ENCODE measurements at places on chromosomes 2 and 18. TPM values are rescaled to one million over a fixed set of nuclear protein-coding genes. Genes with fewer than 3 reads are reported as not detected.

DNA sequence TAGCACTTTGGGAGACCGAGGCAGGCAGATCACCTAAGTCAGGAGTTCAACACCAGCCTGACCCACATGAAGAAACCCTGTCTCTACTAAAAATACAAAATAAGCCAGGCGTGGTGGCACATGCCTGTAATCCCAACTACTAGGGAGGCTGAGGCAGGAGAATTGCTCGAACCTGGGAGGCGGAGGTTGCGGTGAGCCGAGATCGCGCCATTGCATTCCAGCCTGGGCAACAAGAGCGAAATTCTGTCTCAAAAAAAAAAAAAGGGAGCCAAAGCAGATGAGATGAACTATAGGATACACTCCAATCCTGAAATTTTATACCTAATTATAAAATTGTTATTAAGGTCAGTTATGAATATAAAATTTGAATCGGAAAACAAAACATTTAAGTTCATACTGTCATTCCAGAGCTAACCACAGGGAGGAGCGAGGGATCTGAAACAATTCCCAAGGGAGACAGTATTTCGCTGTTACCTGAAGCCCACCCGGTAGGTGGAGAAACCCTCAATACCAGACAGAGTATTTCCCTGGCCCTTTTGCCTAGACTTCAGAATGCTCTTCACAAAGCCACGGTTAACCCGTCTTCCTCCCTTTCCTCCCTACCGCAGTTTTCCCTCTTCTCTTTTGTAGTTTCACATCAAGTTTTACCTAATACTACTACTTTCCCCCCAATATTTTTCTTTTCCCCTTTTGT, 1.4 kb downstream of the PPM1G start:
- peak; percentile 89 for DNase-seq

TSGA10 gene
- 1.1 TPM for total RNA-seq

DNA sequence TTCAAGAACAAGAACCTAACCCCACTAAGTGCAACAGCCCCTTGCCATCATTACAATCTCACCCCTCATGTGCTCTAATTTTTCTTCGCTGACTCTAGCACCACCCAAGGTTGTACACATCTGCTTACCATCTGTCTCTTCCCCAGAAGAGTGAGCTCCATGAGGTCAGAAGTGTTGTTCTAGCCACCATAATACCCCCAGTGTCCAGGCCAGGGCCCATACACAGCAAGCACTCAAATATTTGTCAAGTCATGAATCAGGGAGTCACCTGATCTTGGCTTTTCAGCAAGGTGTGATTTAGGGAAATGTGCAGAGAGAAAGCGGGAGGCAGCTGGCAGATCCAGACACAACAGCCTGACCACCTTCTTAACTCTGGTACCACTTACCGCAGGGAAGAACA, 5.7 kb downstream of the ERCC3 start:
- no peak for DNase-seq

GRCh38 chr2:120436460-120436739, 90.5 kb downstream of the INHBB start:
- DNase-seq, result peak; percentile 41

- DNase-seq, result no peak
Measured at GRCh38 chr2:65128297-65129190, 1.4 kb downstream of the RAB1A start.

CFAP221 gene
- total RNA-seq, result 0.37 TPM

RIOK3 gene
- 23.1 TPM for total RNA-seq

GRCh38 chr18:2540575-2540974, 30.7 kb downstream of the METTL4 start:
- DNase-seq, result no peak

TSPYL6 gene
- not detected for total RNA-seq

DNA sequence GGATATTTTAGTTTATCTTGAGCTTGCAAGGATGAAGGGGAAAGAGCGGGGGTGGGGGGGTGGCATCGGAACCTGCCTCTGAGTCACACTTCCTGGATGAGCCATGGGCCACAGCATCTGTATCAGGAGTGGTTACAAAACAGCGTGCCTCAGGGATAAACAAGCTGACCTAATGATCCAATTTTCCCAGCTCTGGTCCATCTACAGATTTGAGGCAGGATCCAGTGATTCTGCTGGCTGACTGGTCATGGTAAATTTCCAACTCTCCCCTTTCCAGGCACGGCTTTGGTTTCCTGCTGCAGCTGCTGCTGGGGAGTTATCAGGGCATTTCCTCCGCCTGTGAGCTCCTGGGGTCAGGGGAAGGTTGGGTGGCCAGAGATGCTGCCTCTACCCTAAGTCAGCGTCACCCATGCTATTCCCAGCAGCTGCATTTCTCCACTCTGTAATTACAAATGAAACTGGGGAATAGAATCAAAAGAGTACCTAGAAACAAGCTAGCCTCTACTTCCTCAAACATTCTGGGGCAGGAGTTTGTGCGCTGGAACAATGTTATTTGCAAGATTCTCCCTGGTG, 4.7 kb upstream of the HPCAL1 start:
- no peak for DNase-seq

DNA sequence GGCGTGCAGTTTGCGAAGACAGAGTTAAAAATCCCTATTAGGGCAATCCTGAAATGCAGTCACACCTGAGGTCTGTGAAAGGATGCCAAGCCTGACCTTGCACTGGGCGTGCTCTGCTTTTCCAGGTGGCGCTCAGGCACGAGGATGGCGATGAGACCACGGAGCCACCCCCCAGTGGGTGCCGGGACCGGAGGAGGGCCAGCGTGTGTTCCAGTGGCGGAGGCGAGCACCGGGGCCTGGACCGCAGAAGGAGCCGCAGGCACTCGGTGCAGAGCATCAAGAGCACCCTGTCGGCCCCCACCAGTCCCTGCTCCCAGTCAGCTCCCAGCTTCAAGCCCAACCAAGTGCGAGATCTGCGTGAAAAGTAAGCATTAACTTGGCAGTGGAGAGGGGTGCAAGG, 203.4 kb downstream of the TPGS2 start:
- DNase-seq, result no peak

EVA1A gene
- total RNA-seq, result 7.4 TPM

DNA sequence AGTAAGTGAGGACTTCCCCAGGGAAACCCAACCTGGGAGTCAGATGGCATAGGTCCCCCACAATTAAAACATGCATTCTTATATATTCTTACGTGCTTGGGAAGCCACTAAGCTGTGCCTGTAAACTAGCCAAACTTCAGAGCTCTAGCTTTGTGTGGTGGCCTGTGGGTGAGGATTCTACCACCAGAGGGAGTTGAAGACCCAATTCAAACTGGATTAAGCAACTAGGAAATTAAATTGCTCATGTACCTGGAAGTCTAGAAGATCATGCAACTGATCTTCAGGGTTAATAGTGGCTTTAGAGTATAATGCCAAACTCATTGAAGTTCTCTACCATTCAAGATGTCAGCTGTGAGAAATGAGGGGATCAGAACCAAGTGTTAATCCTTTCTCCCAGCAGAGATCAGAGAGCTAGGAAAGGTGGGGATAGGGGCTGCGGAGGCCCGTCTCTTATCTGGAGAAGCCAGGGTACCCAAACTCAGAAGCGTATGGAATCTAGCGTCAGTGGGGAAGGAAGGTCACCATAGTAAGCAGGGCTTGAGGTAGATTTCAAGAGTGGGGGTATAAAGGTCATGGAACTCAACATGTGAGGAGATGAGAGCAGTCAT, 53.2 kb upstream of the CCDC85A start:
- peak; percentile 22 for DNase-seq

- no peak for DNase-seq
Measured at GRCh38 chr2:138243372-138243771, 258.2 kb upstream of the SPOPL start.

All from H7 (cell line).